ENCODE measurements at places on chromosomes 6 and 20.

DNA sequence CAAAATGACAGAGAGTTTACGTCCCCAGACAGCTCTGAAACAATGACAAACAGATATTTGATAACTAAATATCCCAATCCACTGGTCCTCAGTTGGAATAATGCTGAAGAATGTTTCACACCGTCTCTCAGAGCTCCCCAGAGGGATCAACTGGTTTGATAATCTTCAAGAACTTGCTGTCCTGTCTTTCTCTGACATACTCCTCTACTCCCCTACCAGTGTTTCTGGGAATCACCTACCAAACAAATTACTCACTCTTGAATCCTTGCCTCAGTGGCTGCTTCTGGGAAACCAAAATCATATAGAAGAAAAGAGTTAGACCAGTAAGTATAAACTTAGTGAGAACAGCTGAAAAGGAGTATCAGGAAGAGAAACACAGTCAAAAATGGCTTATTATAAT lies 469.7 kb upstream of the JAG1 start:
- no peak for DNase-seq

DNA sequence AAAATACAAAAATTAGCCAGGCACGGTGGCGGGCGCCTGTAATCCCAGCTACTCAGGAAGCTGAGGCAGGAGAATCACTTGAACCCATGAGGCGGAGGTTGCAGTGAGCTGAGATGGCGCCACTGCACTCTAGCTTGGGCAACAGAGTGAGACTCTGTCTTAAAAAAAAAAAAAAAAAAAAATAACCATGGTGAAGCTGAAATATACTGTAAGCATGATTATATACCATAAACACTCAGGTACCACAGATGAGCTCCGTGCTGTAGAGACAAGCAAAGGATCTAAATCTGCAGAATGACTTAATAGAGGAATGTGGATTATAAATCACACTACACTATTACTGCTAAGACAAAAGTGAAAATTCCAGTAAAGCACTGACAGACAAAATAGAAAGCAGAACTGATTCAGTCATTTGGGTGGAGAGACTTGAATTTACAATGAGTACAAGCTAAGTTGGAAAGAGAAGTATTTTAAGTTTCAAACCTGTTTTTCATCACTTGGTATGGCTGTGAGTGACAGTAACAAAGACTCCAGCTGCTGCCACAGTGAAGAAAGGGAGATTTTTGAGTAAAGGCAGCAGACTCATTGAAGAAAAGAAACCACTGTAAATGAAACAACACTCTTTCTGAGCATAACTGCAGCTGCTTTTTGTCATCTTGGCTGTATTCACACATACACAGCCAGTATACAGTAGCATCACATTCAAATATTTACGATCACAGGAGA lies 322.1 kb downstream of the RNGTT start:
- DNase-seq: no peak

- no peak for DNase-seq
Measured at GRCh38 chr6:4786996-4787395, 10.8 kb downstream of the CDYL start.

DNA sequence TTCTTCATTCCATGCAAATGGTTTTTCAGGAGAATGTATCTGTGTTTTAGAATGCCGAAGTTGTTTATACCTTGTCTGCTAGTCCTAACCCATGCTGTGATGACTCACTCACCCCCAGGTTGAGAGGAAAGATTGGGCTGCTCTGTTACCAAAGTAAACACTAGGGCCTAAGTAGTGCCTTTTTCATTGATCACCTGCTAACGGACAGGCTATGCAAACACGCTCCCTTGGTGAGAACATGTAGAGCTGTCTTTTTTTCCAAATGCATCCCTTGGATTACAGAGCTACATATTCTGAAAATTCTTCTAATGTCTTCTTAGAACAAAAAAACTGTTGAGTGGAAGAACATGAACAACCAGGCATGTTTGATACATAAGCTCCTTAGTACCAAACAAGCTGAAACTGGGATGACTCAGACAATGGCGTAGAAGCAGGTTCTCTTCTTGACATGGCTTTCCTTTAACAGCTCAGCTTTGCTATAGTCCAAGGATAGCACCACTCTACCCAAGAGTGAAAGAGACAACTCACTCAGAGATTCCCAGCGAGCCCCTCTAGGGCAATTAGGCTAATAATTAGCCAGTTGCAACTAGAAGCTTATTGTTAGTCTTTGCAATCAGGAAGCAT lies 20.5 kb downstream of the PERP start:
- DNase-seq: peak; percentile 22

DNA sequence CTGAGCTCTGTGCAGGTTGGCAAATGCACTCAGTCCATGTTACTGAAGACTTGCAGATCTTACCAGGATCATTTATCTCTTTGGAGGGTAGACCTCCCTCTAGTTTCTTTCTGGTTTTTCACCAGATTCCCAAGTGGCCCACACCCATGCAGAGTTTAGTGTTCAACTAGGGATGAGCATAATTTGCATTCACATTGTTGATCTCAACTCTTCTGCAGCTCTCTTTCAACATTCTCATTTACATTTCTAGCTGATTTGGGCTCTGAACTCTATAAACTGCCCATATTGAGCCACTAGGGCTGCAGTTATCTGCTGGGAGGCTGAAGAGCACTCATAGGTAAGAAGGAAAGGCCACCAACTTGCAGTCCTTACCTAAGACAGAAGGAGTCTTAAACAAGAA lies 17.9 kb upstream of the HLA-C start:
- DNase-seq: no peak

DNA sequence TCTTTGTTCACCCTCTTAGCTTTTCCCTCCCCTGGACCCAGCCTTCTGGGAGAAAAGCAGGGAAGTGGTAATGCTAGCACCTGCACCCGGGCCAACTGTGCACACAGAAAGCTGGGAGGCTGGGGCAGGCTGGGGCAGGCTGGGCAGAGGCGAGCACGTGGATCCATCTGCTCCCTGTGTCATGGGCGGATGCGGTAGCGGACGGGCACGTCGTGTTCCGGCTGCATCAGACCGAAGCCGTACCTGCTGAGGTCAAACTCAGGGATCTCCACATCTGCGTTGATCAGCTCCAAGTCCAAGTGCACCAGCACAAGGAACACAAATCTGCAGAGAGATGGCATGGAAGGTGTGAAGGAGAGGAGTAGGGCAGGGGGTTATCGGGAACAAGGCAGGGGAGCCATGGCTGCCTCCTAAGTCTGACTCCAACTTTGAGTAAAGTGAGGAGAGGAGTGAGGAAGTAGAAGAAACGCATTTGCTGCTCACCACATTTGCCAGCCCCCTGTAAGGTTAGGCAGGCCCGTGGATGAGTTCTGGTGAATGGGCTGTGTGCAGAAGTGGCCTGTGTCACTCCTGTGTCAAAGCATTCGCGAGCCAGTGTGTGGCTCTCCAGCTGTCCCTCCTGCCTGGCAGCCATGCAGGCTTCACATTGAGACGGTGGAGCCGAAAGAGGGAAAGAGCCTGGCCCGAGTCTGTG lies 25.4 kb upstream of the KCNB1 start:
- no peak for DNase-seq

- no peak for DNase-seq
Measured at GRCh38 chr6:74892091-74892490, 313.8 kb downstream of the COL12A1 start.

DNA sequence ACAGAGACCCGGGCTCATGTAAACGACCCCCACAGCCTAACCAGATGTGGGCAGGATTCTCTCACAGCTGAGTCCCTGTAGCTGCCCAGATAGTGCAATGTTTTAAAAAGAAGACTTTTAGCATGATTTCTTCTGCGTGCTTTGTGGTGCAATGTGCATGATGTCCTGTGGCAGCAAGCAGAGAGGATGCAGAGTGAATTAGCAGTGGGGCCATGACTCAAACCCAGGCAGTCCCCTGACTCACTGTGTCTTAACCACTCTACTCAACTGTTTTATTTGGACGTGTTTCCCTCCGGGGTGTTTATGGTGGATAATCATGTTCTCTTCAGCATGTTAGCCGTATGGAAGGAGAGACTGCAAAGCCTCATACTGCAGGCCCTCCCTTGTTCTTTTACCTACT lies 247.9 kb downstream of the SLC24A3 start:
- DNase-seq: no peak

DNA sequence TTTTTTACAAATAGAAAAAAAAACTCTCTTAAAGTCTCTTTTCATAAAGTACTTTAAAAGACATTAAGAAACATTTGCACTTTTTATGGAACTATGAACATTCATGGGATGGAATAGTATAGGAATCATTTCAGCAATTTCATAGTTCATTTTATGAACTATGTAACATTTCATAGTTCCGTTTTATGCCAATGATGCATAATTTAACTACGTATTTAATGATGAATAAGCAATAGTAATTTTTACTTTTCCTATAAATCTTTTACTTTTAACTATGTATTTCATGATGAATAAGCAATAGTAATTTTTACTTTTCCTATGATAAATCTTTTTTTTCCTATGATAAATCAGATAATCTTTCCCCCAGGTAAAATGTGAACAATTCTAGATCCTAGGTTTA lies 47.7 kb downstream of the FAM184A start:
- DNase-seq: no peak

DNA sequence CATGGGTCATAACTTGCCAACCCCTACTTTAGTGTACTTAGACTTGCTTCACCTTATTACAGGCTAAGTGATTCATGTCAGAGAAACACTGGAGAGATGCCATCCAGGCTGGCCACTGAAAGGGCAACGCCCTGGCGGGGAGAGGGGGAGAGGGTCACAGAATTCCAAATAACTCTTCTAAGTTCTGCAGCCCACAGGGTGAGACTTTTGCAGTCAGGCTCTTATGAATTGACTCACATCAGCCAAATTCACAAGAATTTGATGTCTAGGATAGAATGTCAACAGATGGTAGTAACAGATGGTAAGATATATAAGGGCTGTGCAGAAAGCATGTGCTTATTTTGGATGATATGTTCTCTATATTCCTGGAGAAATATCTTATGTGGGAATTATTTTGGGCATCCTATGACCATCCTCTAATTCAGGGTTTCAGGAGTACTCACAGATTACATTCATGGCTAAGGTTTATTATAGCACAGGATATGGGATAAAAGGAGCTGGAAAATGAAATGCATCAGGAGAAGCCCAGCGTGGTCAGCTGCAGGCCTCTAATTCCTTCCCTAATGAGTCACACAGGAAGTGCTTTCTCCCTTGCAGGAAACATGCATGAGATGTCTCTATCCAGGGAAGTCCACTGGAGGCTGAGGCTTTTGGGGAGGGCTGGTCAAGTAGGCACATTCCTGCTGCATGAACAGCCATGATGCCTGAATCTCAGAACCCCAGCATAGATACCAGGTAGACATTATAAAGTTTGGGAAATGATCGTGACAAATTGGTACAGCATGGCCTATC lies 58.7 kb upstream of the RIN2 start:
- DNase-seq: peak; percentile 55

DNA sequence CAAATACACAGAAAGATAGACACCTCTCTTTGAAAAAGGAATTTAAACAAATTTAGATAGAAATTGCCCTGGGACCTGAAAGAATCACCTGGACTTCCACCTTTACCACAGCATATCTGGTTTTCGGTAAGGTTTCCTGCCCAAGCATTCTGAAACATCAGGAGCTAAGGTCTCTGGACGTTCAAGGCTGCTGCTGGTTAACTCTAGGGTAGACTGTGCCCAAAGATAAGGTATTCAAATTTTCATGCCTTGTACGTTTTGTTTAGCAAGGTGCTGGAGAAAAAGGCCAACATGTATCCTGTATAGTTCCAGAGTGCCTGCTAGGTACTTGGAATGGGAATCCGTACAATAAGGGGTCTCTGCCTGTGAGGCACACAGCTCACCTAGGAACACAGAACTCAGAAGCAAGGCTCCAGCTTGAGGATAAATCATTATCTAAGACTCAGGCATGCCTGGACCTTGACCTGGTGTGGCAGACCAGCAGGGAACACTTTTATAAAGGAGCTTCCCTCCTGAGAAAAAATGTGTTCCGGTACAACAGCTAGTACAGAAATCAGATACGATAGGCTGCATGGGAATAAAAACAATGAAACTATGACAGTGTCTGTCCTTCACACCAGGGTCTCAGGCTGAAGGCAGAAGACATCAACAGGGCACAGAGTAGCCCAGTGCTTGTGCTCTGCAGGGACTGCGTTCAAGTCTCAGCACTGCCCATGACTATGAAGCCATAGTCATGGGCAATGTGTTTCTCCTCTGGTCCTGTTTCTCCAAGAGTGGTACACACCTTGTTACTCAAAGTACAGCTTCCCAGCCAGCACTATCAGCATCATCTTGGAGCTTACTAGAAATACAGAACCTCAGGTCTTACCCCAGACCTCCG lies 70.4 kb downstream of the METTL24 start:
- no peak for DNase-seq

- DNase-seq: peak; percentile 35
Measured at GRCh38 chr6:84522135-84522549, 242.3 kb downstream of the TBX18 start.

DNA sequence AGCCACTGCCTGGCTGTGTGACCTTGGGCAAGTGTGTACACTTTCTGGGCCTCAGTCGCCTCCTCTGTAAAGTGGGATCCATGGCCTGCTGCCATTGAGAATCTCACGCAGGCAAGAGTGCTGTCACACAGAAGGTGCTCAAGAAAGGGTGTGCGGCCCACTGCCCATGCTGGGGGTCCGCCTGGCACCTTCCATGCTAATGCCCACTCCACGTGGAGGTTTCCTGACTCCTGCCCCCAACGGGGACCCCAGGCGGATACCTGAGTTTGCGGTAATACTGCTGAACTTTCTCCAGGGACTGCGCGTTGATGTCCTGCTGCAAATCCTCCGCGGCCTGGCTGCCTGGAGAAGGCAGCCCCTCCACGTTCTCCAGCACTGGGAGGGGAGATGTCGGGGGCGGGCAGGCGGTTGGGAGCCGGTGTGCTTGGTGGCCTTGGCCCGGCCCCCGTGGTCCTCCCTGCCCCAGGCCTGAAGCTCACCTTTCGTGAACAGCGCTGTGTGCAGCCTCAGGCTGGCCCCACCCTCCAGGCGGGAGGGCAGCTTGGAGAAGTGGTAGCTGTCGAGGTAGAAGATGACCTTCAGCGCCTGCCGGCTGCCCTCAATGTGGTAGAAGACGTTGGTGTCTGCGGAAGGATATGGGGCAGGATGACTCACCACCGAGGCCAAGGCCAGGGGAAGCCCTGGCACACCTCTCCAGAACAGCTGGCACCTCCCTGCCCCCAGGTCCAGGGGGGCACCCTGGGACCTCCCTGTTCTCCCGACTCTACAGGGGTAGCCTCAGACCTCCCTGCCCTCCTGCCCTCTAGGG lies 195.6 kb downstream of the PREX1 start:
- no peak for DNase-seq

- DNase-seq: peak; percentile 65
Measured at GRCh38 chr6:17986656-17987446, 584 bp downstream of the KIF13A start.

DNA sequence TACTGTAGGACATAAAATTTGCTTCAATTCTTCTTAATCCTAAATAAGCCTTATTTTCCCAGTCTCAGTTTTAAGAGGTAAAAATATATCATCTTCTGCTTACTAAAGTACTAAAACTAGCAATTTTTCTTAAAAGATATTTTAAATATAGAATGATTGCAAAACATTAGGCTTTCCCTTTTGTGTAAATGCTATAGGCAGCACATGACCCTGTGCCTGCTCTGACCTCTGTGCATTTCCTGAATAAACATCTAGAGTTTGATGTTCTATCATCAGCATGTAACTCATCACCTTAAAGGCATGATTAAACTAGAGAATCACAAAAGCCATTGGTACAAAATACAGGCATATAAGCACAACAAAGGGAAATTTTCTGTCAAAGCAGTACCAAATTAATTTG lies 422.7 kb downstream of the TFAP2B start:
- DNase-seq: no peak

Measured in H54 (cell line).